Activated T-cell treated with anti-CD3 and anti-CD28 coated beads, Interleukin-2, amount 50 U/mL, for 72 hours (primary cell): ENCODE measurements at places on chromosomes 5 and 9. TPM values are rescaled to one million over a fixed set of nuclear protein-coding genes. Genes with fewer than 3 reads are reported as not detected.

GRCh38 chr9:114258866-114259797 lies 63.8 kb upstream of the ORM1 start:
- DNase-seq, result no peak

Gene ZDHHC11
- total RNA-seq, result 29.5 TPM

DNA sequence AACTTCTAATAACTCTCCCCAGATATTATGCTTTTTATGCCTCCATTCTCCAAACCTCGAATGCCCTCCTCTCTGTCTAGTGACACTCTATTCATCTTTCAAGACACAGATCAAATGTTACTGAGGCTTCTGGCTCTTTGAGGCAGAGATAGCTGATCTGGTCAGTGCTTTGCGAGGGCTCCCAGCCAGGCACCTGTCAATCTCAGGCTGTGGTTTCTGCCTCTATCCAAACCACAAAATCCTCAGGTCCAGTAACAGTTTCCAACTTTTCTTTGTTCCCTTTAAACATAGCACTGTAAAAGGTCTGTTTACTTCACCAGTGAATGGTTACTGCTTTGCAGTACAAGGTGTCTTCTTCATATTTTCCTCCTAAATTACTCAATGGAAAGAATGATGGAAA lies 11.5 kb upstream of the STK32A start:
- no peak for DNase-seq

DNA sequence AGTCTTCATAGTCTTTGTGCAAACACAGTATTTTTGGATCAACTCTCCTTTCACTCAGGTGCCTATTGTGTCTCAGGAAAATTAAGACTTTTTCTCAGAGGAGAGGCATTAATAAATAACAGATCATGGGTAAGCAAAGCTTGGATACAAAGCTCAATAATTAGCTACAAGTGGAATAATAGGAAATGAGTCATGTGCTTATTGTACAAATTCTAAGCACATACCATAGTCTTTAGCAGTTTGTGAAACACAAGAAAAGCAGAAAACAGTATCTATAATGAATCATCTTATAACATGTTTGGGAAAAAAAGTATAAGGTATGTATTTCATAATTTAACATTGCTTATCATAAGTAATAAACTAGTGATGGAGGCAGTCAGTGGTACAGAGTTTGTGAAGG lies 477.0 kb downstream of the CDH10 start:
- no peak for DNase-seq

- peak; percentile 35 for DNase-seq
Measured at GRCh38 chr9:135989722-135990467, 28.7 kb upstream of the UBAC1 start.

Gene ADGRV1
- 0.21 TPM for total RNA-seq

DNA sequence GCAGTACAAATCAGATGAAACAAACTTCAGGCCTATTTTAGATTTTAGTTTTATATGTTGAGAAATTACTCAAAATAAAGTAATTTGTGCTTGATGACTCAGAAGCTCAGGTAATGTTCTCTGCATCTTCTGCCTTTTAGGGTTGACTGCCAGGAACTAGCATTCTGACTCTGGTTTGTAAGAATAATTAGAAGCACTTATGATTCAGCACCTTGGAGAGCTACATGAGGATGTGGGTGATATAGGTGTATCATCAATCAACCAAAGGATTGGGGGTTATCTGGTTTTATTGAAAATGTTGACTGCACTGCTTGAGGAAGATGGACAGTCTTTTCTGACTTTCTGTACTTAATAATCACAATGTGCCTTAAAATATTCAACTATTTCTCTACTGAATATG lies 118.7 kb upstream of the SGCD start:
- DNase-seq, result no peak

Gene IL5
- 2.1 TPM for total RNA-seq

DNA sequence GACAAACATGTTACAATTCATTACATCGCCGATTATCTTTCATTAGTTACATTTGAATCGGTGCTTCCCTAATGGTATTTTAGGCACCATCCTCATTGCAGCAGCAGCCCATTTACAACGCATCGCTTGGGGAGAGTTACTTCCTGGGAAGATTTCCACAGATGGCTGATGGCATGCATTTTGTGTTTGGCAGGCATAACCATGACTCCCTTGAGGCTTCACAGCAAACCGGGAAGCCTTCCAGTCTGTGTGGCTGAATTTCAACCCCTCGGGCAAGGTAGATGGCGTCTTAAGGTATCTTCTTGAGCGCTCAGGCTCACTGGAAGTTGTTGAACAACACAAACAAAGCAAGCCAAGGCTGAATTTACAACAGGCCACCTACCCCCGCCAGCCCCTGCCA lies 1.6 kb upstream of the DNAH5 start:
- no peak for DNase-seq

- DNase-seq, result no peak
Measured at GRCh38 chr5:157197086-157197485, 16.4 kb downstream of the ITK start.

Gene NAIP
- total RNA-seq, result 10.7 TPM
